Right renal pelvis (tissue), 4 donors: ENCODE measurements at places on chromosomes 3 and 15. TPM values are rescaled to one million over a fixed set of nuclear protein-coding genes. Genes with fewer than 3 reads are reported as not detected.
A peak's percentile ranks its signal among the peaks of the same experiment; 100 is the strongest.

DNA sequence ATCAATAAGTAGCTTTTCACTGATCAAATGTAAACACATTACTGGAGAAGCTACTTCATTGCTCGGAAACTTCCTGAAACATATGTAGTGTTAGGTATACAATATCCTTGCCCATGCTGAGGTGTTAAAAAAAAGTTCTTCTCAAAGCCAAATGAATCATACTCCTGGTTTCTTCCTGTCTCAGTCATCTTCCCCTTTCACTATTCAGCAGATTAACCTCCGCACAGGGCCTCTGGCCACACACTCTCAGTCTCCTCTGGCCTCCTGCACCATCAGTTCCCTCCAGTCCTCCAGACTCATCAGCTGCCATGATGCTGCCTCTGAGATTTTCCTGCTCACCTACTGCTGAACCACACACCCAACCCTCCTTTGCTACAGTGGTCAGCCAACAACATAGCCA is 70.5 kb upstream of the BOC start:
- DNase-seq: no peak

DNA sequence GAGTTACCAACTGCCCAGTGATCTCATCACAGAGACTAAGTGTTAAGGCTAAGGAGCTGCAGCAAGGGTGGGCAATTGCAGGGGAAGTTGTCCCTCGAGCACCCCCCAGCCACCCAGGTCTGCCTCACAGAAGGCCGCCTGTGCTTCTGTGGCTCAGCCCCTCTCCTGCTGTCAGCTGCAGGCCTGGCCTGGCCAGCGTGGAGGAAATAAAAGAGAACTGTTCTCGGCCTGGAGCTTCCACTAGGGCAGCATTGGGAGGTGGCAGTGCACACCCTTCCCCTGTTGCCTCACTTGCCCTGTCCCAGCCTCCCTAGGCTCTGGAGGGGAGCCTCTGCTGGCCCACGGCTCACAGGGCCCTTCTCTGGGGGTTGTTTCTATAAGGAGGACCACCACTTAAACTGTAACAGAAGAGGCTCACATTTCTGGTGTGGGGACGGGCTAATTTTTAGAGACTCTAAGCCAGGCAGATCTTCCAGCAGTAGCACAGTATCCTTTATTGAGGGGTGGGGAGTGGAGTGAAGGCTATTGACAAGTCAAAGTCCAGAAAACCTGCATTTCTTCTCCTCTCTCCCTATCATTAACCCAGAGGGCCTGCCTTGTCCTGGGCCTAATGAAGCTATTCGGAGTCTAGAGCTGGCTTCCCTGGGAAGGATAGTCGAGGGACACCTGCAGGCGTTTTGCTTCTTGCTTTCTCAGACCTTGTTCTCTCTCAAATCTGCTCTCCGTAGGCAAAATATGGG is 75.6 kb upstream of the ADPGK start:
- DNase-seq: no peak

DNA sequence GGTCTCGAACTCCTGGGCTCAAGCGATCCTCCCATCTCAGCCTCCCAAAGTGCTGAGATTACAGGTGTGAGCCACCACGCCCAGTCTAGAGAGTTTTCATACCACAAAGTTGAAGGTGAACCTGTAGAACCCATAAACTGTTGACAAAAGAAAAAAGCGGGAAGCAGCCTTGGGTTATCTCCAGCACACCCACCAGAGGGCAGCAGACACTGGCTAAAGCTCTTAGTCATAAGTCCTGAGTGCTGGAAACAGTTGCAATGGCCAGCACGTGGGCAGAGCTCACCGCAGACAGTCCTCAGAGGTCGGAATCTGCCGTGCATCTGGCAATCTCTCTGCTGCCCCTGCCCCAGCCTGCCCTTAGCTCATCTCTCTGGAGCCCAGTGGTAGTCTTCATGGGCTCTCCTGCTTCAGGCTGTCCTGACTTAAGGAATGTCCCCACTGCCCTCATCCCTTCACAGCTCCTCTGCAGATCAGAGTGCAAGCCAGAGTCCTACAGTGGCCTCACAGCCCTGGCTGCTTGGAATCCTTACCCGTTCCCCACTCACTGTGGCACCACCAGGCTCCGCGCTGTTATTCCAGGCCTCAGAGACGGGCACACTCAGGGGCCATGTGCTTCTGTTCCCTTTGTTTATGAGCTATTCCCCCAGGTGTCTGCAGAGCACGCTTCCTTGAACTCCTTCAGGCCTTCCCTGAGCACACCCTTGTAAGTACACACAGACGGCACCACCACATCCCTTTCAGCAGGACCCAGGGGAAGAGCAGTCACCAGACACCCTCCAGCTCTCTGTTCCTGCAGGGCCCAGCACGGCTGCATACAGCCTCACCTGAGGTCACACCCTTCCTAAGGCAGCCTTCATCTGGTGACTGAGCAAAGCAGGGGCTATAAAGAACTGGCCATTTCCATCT is 8.8 kb upstream of the ELP6 start:
- DNase-seq: peak; percentile 71

- DNase-seq: no peak
These were observed 104.0 kb downstream of the NR1I2 start for GRCh38 chr3:119885746-119886530.

GRCh38 chr3:133125171-133125570 is 87.0 kb downstream of the TMEM108 start:
- DNase-seq: no peak

GRCh38 chr15:36925653-36926426 is 174.5 kb downstream of the MEIS2 start:
- no peak for DNase-seq

DNA sequence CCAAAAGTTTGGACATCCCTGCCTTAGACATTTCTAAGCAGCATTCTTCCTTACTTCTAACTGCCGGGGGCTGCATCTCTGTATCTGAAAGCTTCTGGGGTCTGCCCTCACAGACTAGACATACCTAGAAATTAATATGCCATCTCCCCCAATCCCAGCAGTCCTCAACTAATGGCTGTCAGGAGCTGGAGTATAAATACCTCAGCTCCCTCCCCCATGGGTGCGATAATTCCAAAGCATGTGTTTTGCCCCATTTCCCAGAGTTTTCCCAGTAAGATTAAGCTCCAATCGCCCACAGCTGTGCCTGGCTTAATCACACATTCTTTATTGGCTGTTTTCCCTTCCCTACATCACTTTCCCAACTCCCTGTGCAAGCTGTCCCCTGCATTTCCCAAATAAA is 13.8 kb upstream of the VPS8 start:
- DNase-seq: no peak

GRCh38 chr15:59223736-59224135 is 17.1 kb downstream of the LDHAL6B start:
- DNase-seq: no peak

DNA sequence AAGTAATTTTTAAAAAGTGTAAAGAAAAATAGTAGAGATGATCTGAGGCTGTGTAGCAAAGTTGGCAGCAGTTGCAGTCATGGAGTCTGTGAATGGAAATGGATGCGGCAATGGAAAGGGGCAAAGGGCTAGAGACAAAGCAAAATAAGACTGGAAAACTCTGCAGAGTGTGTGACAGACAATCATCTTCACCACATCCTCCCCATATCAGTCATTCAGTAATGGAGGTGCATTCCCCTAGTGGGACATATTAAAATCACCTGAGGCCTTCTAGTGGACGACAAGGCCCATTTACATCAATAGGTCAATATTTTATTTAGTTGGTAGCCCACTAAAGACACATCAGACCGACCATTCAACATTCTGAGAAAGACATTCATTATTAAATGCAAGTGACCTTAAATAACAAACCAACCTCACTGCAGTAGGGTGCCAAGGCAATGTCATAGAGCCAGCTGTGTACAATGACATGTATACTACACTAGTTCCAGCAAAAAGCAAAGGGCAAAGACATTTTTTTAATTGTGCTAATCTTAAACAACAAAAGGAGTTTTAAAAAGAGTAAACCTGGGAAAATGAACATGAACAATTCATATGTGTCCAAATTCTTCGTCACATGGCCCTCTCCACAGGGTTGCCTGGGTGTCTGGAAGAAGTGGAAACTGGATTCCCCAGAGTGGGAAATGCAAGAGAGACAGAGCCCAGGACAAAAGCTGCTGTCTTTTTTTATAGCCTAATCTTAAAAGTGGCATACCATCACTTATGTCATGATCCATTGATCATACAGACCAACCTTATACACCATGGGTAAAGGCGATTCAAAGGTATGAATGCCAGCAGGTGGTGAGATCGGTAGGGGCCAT is 15.6 kb upstream of the RAP2B start:
- DNase-seq: no peak

DNA sequence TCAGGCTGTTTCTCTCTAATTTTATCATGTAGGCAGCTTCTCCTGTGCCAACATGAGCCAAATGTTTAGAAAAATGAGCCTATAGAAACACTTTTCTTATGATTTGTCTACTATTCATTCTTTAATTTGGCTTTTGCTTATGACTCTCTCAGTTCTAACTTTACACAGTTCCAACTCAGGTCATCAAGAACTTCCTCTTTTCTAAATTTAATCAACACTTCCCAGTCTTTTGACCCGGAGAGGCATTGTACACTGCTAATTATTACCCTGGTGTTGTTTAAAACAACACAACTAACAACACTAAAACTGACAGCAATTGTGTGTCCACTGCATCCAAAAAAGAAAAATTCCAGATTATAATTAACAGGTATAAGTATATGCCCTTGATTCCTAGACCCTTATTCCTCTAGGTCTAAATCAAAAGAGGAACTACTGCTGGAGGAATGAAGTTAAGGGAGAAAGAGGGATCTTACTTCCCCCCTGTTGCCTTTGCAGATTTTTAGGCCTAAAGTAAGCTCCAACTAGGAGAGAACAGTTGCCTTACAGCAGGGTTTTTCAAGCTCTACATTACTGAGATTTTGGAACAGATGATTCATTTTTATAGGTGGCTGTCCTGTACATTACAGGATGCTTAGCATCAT is 332.2 kb upstream of the GOLIM4 start:
- no peak for DNase-seq

GRCh38 chr3:126349611-126350501 is 7.4 kb downstream of the KLF15 start:
- DNase-seq: no peak

- DNase-seq: no peak
These were observed 75.0 kb downstream of the GABRB3 start for GRCh38 chr15:26697913-26698312.

GRCh38 chr3:69305011-69305410 is 80.9 kb downstream of the FRMD4B start:
- DNase-seq: no peak

DNA sequence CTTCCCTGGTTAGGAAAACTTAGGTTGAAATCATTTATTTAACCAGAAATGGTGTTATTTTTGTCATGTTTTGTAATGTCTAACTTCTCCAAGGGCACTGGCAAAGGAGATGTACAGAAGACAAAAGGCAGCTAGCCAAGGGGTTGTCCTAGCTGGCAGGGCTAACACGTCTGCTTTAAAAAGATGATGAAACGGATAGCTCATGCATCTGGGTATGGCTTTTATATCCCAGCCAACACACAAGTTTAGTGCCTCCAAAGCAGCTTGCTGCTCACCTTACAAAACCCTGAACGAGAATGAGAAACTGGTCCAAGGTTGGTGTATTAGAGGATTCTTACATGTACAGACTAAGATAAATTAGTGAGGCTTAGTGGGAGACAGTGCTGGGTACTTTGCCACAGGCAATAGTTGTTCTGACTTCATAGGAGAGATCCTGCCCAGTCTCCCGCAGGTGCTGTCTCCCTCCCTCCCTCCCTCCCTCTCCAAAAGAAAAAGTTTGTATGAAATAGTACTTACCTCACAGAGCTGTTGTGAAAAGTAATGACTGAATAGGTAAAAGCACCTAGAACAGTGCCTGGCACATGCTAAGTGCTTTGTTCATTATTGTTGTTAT is 47.8 kb downstream of the KCNMB2 start:
- DNase-seq: no peak

GRCh38 chr15:62068071-62068809 is 1.5 kb downstream of the C2CD4A start:
- DNase-seq: no peak

- no peak for DNase-seq
These were observed 168.0 kb upstream of the MLF1 start for GRCh38 chr3:158403013-158403412.

GRCh38 chr3:143825513-143825912 is 22.8 kb downstream of the SLC9A9 start:
- no peak for DNase-seq

DNA sequence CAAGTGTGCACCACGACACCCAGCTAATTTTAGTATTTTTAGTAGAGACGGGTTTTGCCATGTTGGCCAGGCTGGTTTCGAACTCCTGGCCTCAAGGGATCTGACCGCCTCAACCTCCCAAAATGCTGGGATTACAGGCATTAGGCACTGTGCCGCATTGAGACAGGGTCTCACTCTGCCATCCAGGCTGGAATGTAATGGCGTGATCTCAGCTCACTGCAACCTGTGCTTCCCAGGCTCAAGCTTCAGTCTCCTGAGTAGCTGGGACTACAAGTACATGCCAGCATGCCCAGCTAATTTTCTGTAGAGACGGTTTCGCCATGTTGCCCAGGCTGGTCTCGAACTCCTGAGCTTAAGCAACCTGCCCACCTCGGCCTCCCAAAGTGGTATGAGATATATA is 51.6 kb downstream of the ACAD9 start:
- DNase-seq: no peak

DNA sequence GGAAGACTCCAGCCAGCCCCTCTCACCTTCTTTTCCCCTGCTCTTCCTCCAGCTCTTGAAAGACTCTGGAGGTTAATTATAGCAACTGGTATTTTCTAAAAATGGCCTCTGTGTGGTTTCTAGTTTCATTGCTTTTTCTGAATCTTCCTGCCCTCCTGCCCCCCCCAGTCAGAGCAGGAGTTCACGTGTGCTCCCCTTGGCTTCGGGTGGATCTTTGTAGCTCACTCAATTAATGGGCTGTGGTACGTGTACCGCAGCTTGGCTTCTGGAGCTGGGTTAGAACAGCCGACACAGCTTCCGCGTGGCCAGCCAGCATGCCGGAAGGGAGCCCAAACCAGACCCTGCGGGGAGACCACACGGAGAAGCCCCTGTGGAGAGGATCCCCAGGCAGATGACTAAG is 31.5 kb downstream of the TM2D3 start:
- no peak for DNase-seq

DNA sequence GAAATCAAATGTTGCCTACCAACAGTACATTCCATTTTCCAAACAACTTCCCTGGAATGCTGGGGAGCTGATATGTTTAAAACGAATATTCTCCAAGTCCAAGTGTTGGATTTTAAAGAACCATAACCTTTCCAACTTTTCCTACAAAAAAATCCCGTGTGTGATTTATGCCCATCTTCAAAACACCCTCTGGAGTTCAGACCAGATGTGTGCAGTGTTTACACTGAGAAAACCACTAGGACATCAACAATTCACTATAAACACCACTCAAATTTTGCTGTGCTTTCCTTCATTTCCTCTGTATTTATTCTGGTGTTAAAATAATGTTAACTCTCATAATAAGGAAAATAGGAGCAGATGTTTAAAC is 2.4 kb downstream of the VGLL4 start:
- no peak for DNase-seq

Gene FSD2
- polyA plus RNA-seq: 0.05 TPM

Gene FBXW12
- polyA plus RNA-seq: 0.33 TPM

Gene AMT
- 36.3 TPM for polyA plus RNA-seq

Gene PAK6
- polyA plus RNA-seq: 6.7 TPM

Gene APOD
- polyA plus RNA-seq: 4.3 TPM

Gene KAT2B
- polyA plus RNA-seq: 20.9 TPM

Gene FHIT
- polyA plus RNA-seq: 24.5 TPM

Gene LNP1
- polyA plus RNA-seq: 8.7 TPM

Gene ARL14
- polyA plus RNA-seq: 0.77 TPM

Gene DHX30
- polyA plus RNA-seq: 62.7 TPM
